ENCODE measurements at places on chromosomes 7 and 10. TPM values are rescaled to one million over a fixed set of nuclear protein-coding genes. Genes with fewer than 3 reads are reported as not detected.

- DNase-seq, result no peak
Measured at GRCh38 chr7:139871820-139872219, 42.8 kb downstream of the TBXAS1 start.

GIMAP2 gene
- 4.9 TPM for polyA plus RNA-seq

DNA sequence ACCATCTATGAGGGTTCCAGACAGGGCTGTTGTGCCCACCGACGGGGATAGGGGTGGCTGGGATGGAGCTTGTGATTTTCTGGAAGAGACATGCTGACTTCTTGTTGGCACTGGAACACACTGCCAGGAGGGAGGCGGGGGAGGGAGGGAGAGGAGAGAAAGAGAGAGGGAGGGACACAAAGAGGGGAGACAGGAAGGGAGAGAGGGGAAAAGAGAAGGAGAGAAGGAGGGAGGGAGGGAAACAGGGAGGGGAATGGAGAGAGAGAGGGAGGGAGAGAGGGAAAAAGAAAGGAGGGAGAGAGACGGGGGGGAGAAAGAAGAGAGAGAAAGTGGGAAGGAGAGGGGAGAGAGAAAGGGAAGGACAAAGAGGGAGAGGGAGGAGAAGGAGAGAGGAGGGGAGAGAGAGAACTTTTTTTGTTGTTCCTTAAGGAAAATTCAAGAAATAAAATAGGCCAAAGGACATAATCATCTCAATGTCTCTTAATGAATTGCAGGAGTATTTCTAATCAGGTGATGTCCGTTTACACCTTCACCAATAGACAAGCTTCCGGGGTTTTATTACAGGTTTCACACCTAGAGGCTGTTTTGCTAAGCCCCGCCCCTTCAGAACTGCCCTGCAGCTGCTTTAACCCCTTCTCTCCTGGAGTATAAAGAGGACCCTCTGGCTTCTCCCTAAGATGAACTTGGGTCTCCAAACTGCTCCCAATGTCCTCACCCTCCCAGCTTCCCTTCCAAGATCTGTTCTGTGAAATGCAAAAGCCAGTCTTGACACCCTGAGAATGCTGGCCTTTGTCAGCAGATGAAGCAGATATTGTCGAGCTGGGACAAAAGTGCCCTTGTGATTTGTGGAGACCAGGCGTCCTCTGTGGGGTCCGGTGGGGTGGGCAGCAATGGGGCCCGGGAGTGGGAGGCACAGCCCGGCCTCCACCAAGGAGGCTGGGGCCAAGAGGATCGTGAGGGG, 82.0 kb upstream of the GTF2IRD1 start:
- peak; percentile 35 for DNase-seq

DNA sequence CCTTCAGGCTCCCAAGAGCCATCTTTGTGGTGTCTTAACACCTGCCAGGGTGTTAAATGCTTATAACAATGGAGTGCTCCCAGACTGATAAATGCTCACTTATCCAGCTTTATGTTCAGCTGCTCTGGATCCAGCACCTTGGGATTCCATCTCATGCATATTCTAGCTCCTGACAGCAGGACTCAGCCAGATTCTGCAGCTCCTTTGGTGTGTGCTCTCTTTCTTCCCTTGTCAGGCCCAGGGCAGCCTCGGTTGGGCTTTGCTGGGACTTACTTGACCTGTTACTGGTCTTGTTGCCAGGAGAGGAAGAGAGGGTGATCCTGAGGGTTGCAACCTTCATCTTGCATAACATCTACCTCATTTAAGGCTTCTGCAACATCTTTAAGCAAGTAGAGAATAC, 59.4 kb upstream of the CCNY start:
- DNase-seq, result no peak

PITRM1 gene
- polyA plus RNA-seq, result 68.9 TPM

Measured in hindlimb muscle (tissue), 1 donor.